Esophagus squamous epithelium (tissue), 5 donors: ENCODE measurements at places on chromosomes 13 and 19.

DNA sequence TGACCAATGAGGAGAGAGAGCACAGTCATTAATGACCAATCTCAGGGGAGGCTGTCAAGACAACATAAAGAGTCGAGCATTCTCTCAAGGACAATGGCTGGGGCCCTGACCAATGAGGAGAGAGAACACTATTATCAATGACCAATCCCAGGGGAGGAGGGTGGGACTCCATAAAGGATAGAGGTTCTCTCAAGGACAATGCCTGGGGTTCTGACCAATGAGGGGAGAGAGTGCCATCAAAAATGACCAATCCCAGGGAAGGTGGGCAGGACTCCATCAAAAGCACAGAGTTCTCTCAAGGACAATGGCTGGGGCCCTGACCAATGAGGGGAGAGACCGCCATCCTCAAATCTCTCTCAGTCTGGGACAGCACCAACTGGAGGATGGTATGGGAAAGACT, 3.3 kb upstream of the KLK11 start:
- DNase-seq = no peak

DNA sequence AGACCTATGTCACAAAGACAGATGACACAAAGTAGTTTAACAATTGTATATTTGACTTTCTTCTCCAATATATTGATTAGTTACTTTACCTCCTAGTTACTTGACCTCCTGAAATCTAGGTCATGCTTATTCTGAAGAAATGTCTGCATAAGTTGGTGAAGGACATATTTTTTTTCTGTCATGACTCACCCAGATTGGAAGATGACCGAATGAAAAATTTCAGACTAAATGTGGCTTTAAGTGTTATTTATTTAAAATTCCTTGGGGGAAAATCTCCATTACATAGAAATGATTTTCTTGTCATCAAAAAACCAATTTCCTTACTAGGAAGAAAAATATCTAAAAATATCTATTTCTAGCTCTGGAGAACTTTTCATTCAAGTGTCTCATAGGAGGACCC, 217.1 kb downstream of the POSTN start:
- no peak for DNase-seq

DNA sequence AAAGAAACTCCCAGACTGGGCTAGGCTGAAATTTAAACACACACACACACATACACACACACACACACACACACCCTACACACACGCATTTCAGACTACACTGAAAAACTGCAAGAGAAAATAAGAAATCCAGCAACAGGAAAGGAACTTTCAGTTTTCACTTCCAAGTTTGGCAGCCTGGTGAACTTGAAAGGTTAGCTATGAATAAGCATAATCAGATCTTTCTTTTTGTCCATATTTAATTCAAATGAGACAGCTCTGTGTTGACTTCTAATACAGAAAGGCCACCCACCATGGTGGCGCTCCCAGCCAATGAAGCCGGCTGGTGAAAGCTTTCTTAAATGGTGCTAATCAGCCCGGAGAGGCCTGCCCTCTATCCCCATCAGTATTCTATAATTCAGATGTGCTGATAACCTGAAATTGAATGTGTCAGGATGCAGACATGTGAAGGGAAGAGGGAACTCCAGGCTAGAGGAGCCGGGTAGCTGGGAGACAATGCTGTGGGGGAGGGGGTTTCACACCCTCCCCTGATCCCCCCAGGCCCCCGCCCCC, 108.3 kb upstream of the ZNF536 start:
- DNase-seq = no peak

GRCh38 chr13:102401265-102401664, 583 bp downstream of the FGF14 start:
- no peak for DNase-seq

DNA sequence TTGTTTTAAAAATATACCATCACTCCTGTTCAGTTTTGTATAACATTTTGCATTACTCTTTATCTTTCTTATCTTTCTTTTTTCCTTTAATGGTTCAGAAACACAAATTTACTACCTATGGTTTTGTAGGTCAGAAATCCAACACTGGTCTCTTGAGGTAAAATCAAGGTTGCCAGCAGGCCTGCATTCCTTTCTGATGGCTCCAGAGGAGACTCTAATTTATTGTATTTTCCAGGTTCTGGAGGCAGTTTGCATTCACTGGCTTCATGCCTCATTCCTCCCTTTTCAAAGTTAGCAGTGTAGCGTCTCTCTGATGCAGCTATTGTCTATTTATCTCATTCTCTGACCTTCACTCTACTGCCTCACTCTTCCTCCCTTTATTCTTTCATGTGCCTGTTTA, 767.4 kb downstream of the SLITRK6 start:
- no peak for DNase-seq

- DNase-seq = no peak
These were observed 14.8 kb downstream of the ZNF701 start for GRCh38 chr19:52584736-52585440.

- no peak for DNase-seq
These were observed 46.7 kb upstream of the KL start for GRCh38 chr13:32969516-32969941.

DNA sequence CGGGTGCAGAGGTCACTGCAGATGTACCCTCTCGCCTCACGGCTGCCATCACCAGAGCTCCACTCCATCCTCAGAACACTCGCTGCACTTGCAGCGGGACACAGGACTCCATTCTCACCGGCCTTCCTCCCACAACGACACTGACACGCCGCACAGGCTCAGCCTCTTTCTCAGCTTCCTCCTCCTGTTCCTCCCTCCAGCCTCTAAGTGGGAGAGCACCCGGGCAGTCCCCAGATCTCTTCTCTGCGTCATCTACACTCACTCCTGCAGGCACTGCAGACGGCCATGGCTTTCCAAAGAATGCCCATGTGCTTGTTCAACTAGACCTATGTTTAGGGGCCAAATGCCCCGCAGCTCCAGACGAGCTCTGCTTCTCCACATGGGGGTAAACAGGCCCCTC, 14.3 kb upstream of the FKRP start:
- no peak for DNase-seq

DNA sequence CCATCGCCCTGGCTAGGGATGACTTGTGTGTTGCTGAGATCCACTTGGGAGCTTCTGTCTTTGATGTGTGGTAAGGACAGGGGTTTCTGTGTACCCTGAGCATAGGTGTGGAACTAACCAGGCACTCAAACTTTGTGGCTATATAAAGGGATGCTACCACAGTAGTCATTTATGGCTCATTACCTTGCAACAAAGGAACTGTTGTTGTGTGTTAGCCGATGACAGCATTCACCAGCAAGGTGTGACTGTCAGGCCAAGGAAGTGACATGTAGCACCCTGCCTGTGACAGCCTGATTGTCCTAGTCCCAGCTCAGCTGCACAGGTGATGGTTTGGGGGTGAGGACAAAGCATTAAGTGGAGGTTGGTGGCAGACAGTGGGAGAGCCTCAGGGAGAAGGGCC, 73.6 kb downstream of the COG3 start:
- no peak for DNase-seq

GRCh38 chr13:19362946-19363510, 181.4 kb upstream of the TUBA3C start:
- no peak for DNase-seq

DNA sequence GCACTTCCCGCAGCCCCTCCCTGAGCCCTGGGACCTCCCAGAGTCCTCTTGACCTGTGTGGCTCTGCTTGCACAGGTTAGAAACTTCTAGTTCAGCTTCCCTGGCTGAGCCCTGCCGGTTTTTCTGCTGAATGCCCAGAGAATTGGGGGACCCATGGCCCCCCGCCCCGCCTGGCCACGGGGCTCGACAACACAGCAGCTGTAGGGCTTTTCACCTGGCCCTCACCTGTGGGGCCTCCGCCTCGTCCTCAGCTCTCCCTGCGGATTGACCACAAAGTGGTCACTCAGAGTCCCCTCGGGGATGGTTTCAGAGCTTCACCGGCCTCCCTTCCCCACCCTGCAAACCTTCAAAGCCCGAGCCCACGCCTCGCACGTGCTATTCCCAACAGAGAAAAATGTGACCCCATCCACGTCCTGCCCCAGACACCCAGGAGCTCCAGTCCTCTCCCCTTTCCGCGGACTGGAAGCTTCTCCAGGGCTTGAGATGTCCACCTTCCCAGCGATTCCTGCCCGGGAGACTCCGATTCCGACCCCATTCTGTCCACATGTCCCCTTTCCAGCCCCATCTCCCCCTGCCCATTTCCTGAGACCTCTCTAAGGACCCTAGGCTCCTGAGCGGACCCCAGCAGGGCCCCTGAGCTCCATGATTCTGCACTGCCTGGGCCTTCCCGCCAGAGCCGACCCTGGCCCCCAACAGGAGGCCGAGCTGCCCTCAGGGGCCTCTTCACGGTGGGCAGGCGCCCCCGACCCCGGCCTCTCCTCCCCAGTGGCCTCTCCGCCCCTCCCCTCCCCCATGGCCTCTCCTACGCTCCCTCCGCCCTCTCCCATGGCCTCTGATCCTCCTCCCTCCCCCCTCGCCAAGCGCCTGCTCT, 41.9 kb downstream of the ANKRD10 start:
- no peak for DNase-seq

DNA sequence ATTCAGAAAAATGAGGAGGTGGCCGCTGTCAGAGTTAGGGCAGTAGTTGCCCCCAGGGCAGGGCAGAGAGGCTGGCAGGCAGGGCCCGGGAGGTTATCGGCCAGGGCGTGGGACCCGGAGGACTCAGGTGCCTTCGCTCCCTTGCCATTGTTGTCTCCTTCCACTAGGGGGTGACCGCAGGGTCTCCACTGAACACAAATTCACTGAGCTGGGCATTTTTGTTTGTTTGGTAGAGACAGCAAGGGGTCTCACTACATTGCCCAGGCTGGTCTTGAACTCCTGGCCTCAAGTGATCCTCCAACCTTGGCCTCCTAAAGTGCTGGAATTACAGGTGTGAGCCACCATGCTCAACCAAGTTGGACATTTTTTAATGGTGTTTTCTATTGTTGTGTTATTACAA, 25.1 kb downstream of the CARS2 start:
- DNase-seq = no peak

DNA sequence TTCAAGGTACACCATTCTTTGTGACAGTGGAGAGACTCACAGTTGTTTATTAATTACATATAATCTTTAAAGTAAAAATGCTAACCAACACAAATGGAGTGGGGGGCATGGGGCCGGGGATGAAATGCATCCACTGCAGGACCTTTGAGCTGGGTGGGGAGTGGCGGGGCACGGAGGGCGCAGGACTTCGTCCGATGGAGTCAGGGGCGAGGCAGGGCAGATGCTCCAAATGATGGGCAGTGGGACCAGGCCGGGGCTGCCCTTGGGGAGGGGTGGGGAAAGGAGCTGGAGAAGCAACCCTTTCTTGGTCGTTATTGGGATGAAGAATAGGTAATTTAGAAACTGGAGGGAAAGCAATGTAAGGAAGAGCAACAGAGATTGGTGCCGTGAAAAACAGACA, 220.0 kb downstream of the TEX29 start:
- DNase-seq = no peak

- no peak for DNase-seq
These were observed 46.5 kb upstream of the GTF2F2 start for GRCh38 chr13:45073809-45074208.

DNA sequence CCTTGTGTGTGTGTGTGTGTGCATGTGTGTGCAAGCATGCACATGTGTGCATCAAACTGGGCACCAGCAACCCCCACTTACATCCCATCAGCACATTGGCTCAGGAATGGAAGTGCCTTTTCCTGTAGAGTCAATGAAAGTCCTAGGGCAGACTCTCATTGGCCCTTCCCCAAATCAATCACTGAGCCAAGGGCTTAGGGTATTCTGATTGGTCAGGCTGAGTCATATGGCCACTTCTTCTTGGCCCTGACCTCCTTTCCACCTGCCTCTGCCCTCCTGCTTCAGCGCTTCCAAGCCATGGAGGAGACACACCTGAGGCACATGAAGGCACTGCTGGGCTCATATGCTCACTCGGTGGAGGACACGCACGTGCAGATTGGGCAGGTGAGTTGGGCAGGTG, 20.9 kb downstream of the FCHO1 start:
- DNase-seq = no peak

GRCh38 chr19:3632098-3632497, 5.5 kb upstream of the CACTIN start:
- no peak for DNase-seq

DNA sequence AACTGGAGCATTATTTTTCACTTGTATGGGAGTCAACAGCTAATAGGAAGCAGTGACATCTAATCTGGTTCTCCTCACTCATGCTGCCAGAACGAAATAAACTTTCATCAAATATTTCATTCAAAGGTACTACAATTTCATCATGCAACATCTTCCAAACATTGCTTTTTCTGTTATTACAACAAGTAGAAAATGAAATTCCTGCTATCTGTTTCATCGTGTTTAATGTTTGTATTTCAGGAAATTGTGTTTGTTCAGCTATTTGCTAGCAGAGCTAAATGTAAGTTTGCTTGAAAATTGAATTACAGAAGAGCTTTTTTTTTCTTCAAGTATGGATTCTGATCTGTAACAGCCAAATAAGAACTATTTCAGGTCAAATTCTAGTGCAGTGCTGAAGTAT, 90.1 kb downstream of the SLITRK6 start:
- no peak for DNase-seq

- DNase-seq = no peak
These were observed 3.4 kb upstream of the TMED1 start for GRCh38 chr19:10839114-10840050.
